Hypothalamus (tissue), 51 donors: ENCODE measurements at places on chromosomes 4 and X.
A peak's percentile ranks its signal among the peaks of the same experiment; 100 is the strongest.

DNA sequence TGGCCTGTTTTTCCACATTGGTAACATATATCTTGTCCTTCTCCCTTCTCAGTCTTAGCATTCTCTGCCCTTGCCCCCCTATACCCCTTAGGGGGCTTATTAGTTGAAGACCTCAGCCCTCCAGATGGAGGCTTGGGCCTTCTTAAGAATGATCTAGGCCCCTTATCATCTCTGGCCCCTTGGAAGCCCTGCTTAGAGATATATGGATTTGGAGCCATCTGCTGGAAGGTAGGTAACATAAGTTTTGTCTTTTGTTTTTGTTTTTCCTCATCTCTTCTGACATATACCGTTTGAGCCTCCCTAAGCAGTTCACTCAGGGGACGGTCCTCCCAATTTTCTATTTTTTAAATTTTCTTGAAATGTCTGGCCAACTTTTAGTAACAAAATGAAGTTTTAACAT is 48.3 kb upstream of the NAP1L2 start:
- DNase-seq, result no peak

DNA sequence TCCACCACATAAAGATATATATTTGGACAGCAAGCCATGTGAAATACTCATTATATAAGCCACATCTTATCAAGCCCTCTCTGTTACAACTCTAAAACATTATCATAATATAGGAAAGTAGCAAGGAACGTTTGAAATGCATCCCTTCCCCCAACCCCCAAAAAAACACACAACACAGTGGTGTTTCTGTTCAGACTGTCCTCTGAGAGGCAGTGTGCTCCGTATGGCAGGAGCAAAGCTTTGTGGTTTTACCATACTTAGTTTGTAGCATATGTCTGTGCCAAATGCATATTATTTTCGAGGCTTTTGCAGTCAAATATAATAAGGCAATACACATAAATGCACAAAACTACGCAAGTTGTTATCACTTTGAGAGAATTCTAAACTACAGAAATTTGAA is 194.2 kb downstream of the RAPGEF2 start:
- DNase-seq, result no peak

DNA sequence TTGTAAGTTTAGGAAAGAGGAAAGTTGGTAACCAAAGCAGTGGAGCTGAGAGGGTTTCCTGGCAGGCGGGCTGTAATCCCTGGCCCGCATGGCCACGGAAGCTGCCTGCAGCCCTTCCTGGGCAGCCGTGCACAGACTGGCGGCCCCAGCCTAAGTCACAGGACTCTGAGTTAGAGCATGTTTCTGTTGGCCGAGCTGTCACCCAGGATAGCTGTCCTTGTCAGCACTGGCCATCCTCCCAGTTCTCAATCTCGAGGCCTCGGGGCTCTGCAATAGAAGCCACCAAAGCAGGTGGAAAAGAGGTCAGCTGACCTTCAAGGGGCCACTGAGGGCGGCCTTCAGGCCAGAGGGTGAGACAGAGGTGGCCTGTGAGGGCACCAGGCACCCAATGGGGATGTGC is 20.5 kb downstream of the PNMA6E start:
- DNase-seq, result no peak

DNA sequence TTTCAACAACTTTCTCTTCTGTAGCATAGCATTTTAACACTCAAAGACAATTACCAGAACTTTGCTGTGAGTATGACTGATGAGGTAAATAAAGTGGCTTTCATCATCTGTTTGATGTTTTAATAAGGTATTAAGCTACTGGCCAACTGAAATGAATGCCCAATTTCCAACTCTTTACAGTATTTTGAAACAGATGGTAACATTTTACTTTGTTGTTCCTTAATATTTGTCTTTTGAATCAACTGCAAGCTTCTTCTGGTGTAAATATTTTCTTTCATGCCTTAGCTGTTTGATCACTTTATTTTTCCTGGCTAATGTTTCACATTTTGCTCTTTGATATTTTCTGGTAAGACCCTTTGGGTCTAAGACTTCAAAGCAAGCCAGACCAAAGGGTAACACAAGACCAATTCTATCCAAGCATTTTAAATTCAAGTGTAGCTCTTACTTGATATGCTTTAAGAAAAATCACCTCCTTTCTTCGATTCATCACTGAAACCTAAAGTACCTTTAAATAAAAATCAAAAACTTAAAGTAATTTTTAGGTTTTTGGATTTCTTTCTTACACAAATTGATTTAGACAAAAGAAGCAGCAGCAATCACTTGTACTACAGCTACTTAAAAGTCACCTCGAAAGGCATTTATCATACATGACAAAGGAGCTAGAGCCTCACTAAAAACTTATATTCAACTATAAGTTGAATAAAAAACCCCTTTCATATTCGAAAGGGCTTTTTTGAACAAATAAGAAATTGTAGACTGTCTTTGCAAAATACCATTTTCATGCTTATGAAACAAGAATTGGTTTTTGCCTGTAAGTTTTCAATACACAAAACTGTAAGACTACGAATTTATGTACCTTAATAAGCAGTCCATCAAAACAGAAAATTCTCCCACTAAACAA is 57.6 kb downstream of the TBCK start:
- no peak for DNase-seq

DNA sequence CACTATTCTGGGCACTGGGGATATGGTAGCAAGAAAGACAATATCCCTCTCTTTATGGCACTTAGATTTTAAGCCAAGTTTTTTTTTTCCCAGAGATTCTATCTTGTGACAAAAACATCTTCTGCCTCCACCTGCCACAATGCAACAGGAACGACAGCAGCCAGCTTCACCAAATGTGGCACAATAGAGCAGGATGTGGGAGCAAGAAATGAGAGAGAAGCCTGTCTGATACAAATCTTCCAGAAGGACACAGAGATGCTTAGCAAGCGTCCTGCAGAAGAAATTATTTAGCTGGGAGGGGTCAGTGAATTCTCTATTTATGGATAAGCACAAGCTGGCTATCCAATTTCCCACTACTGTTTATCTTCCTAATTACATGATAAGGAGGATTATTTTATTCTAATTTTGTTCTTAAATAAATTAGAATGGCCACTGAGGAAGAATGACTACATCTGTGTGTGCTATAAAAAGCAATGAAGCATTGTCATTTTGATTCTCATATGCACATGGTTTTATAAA is 27.1 kb upstream of the ZNF330 start:
- DNase-seq, result no peak

- no peak for DNase-seq
Measured at GRCh38 chr4:112894480-112894879, 155.0 kb upstream of the ANK2 start.

- no peak for DNase-seq
Measured at GRCh38 chr4:88908521-88908920, 148.5 kb downstream of the FAM13A start.

DNA sequence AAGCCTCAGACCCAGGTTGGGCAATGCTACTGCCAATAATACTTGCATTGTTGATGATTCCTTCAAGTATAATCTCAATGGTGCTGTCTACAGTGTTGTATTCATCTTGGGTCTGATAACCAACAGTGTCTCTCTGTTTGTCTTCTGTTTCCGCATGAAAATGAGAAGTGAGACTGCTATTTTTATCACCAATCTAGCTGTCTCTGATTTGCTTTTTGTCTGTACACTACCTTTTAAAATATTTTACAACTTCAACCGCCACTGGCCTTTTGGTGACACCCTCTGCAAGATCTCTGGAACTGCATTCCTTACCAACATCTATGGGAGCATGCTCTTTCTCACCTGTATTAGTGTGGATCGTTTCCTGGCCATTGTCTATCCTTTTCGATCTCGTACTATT is 7.4 kb downstream of the LPAR4 start:
- no peak for DNase-seq

DNA sequence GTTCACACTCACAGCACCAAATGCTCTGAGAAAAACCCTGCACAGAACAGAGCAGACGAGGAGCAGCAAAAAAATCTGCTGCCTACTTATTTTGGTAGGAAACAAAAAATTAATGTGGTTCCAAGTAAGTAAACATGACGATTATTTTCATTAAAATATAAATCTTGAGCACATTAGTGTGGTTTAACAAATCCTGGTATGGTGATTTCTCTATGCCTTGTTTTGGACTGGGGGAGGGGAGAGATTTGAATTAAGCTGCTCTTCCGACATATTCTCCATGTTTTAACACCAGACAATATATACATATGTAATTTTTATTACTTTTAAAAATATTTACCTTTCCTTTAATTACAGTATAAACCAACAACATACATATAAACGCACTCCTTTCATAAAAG is 1.8 kb downstream of the CAMK2D start:
- no peak for DNase-seq

GRCh38 chrX:118655561-118656246 is 71.7 kb upstream of the IL13RA1 start:
- DNase-seq, result no peak

DNA sequence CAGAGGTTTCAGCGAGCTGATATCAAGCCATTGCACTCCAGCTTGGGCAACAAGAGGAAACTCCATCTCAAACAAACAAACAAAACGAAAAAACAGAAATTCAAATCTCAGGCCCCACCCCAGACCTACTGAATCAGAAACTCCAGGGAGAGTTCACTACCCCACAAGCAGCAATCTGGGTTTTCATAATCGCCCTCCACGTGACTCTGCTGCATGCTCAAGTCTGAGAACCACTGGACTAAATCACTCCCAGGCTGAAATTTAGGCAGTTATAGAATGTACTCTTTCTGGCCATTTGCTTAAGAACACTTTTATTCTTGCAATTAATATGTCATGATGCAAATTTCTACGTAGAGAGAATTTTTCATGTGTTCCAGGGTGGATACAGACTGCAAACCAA is 287.3 kb downstream of the USP46 start:
- DNase-seq, result no peak

DNA sequence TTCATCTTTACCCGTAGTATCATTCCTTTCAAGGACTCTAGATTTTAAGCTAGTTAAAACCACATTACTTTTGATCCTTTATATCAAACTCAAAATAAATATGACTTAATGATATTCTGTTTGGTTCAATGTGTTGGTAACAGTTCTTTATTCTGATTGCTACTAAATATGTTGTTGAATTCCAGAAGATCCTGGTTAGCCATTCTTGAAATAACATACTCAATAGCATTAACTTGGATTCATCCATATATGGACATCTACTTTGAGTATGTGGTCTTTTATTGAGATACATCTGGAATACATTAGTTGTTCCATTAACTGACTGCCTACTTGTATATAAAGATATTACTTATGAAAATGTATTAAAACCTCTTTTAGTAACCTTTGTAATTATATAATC is 27.5 kb upstream of the PCDH18 start:
- no peak for DNase-seq

DNA sequence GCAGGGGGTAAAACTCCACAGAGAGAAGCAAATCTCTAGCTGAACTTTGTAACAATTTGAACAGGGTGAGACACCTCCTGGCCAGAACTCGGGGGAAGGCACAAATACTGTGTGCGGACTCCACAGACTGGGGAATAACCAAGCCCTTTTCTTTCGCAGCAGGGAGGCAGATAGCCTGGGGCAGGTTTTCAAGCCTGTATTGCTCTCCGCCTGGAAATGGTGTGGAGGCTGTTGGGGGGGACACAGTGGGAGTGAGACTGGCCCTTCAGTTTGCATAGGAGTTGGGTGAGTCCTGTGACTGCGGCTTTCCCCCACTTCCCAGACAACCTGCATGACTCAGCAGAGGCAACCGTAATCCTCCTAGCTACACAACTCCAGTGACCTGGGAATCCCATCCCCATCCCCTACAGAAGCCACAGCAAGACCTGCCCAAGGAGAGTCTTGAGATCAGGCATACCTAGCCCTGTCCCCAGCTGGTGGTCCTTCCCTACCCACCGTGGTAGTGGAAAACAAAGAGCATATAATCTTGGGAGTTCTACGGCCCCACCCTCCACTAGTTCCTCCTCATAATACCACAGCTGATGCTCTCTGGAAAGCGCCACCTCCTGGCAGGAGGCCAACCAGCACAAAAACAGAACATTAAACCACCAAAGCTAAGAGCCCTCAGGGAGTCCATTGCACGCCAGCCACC is 12.9 kb upstream of the SMPX start:
- no peak for DNase-seq

- DNase-seq, result no peak
Measured at GRCh38 chrX:133645256-133645655, 230.0 kb upstream of the GPC4 start.

DNA sequence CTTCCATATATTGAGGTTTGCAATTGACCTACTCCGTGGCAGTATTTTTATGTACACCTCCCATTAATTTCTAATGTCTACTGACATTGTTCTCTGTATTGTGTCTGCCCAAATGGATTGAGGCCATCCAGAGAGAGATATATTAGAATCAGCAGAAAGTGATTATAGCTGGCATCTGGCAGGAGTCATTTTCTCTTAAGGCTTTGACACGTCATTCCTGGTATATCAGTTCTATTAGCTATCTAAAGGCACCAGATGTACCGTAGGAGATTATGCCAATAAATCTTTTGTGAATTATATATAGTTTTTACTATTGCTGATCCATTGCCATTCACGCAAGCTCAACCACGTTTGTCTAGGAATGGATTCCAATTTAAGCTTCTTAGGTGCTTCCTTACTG is 1026.4 kb upstream of the IGFBP7 start:
- DNase-seq, result no peak

- peak; percentile 46 for DNase-seq
Measured at GRCh38 chr4:82797405-82798111, 1.0 kb downstream of the SCD5 start.

DNA sequence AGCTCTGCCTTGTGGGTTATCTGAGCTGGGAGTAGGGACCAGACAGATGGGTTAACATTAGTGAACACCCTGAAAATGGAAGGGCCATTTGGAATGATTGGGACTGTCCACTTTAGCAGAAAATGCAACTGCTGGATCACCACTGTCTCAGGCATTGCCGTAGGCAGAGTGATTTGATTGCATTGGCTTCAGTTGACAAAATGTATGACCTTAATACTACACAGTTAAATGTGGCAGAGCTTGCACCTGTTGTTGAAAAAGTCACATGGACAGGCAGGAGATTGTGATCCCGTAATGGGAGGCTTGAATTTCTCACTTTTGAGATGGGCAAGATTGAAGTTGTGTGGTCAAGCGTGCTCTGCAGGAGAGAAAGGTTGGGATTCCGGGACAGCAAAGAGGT is 166.5 kb upstream of the PUDP start:
- DNase-seq, result no peak

DNA sequence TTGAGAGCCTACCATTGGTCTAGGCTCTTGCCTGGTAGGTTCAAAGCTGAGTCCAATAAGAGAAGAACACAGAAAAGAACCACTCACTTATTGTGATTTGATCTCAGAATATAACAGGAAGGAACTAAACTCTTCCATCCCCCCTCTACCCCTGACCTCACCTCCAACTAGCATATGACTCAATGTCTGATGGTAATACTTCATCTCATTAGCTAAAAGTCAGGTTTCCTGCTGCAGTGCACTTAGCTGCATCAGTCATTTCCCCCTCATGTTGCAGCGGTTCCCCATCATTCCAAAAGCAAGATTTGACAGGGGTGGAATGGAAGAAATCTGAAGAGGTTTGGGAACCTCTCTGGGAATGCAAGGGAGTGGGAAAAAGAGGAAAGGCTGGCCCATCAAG is 289.5 kb downstream of the SMARCA1 start:
- DNase-seq, result no peak

DNA sequence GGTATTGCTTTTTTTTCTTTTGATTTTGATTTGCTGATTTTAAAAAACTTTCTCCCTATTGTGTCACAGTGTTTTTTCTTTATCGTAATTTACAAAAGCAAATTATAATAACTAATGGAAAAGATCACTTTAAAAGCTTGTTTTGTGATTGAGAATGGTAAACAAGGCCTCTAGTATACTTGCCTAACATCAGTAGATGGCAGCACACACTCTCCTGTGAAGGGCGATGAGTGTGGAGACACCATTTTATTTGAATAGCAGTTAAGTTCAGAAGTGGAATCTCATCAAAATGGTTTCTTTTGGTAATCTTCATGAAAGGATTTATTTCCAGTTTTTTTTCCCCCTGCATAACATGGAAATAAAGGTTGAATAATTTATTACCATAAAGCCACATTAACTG is 72.3 kb downstream of the PAK3 start:
- DNase-seq, result no peak
